Cardiac muscle cell (in vitro differentiated cells and primary cell): ENCODE measurements at places on chromosomes 13 and 19.

DNA sequence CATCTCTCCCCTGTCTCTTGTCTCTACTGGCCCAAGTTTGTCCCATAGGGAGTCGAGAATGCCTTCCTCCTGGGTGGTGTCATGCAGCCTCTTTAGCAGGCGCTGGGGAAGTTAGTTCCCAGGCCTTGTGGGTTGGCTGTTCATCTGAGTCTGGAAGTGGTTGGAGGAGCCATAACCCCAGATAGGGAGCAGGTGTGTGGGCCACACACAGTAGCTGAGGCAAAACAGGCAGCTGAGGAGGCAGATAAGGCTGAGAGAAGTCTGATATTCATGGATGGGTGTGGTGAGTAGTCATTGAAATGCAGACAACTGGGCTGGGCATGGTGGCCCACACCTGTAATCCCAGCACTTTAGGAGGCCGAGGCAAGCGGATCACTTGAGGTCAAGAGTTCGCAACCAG, 40.9 kb upstream of the KPNA3 start:
- DNase-seq = no peak

- DNase-seq = no peak
Observed at GRCh38 chr19:18804139-18804601, 13.1 kb upstream of the COMP start.

GRCh38 chr19:40691421-40692211, 1.2 kb upstream of the NUMBL start:
- DNase-seq = no peak

DNA sequence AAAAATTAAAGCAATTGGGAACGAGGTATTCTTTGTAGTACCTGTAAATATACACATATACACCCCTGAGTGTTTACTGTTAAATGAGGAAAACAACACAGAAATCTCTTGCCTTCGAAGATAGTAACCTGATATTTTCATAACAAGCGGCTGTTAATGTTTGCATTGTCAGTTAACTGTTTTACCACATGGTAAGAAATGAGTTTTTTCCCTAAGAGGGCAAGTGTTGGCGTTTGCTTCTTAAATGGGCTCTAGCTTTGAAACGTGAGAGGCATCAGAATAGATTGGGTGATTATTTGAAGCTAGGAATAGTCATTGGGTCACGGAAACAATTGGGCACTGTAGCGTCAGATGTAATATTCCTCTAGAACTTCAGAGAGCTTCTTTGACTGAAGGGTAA, 22.0 kb upstream of the UPF3A start:
- DNase-seq = no peak

DNA sequence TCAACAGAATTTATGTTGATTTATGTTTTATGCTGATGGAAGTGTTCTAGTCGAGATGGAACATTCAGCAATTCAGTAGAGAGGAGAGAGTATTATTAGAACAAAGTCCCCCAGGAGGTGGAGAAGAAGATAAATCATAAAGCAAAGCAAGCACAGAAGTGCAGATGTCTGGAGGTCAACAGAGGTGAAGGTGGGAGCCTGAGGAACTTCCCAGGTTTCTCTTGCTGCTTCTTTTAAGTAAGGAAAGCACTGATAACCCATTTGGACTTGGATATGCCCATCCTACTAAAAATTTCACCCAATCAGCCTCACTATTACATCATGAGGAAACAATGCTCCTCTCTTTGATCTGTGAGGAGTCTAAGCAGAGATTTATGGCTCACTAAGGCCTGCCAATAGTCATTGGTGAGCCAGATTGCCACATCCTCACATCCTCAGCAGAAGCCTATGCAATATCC, 98.8 kb downstream of the EPSTI1 start:
- DNase-seq = peak; percentile 60

- DNase-seq = peak; percentile 45
Observed at GRCh38 chr19:7873304-7874075, 700 bp downstream of the PRR36 start.

GRCh38 chr19:44620667-44621066, 7.3 kb downstream of the IGSF23 start:
- DNase-seq = no peak

DNA sequence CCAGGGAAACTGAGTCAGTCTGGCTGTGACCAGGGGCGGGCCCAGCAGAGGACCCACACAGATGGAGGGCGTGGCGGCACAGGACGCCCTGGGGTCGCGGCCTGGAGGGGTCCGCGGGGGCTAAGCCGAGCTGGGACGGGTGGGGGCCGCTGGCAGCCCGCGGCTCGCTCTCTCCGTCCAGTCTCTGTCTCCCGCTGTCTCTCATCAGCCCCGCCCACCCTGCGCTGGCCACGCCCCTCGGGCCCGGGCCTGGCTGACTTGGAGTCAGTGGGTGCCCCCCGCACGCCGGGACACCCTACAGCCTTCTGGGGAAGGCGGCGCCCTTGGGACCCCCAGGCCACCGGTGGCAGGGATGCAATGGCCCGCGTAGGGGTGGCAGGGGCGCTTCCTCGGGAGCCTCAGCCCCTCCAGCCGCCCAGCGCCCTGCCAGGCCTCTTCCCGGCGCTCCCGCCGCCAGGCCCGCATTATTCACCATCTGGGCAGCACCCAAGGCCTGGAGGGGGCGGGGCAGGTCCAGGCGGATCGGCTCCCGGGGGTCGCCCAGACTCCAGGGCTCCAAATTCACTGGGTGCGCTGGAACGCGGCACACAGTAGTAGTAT, at the start of gene TBXA2R:
TBXA2R (minus strand) TSS at position 186 of the 600 bp plus-strand sequence. CDS start 6,241 bp downstream, outside the sequence.
- peak; percentile 64 for DNase-seq

DNA sequence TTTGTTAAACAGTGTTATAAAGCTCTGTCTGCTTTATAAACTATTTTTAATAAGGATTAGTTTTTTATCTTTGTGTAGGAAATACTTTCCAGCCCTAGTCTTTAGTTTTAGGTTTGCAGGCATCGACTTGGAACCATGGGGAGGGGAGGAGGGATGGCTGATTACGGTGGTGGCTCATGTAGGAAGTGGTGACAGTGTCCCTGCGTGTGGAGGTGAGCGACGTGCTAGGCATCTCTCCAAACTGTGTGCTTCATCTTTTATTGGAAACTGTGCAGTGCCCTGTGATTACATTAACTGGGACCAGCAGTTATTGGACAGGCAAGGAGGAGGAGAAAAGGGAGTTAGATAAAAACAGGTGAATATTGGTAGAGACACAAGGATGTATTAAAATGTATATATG, 203.8 kb downstream of the ATP8A2 start:
- DNase-seq = no peak

DNA sequence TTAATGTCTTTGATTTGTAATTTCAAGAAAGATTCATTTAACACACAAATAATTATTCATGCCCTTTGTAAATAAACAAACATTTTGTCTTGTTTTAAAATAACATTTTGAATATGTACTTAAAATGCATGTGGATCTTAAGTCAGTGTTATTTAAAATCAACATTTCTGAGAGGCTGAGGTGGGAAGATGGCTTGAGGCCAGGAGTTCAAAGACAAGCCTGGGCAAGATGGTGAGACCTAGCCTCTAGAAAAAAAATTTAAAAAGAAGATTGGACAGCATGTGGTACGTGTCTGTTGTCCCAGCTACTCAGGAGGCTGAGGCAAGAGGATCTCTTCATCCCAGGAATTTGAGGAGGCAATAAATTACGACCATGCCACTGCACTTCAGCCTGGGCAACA, 1268.2 kb downstream of the SLITRK1 start:
- no peak for DNase-seq

DNA sequence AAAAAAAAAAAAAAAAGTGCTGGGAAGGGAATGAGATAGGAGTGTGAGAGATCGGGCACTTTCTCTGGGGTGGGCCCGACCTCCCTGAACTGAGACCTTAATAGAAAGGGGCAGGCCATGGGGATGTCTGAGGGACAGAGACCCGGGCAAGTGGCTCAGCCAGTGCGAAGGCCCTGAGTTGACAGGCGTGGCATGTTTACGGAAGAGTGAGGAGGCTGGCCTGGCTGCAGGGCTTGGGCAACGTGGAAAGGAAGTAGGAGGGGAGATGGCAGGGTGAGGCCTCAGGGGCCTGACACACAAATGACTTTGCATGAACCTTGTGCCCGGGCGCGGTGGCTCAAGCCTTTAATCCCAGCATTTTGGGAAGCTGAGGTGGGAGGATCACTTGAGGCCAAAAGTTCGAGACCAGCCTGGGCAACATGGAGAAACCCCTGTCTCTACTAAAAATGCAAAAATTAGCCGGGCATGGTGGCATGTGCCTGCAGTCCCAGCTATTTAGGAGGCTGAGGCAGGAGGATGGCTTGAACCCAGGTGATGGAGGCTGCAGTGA, 13.9 kb downstream of the FCHO1 start:
- no peak for DNase-seq

DNA sequence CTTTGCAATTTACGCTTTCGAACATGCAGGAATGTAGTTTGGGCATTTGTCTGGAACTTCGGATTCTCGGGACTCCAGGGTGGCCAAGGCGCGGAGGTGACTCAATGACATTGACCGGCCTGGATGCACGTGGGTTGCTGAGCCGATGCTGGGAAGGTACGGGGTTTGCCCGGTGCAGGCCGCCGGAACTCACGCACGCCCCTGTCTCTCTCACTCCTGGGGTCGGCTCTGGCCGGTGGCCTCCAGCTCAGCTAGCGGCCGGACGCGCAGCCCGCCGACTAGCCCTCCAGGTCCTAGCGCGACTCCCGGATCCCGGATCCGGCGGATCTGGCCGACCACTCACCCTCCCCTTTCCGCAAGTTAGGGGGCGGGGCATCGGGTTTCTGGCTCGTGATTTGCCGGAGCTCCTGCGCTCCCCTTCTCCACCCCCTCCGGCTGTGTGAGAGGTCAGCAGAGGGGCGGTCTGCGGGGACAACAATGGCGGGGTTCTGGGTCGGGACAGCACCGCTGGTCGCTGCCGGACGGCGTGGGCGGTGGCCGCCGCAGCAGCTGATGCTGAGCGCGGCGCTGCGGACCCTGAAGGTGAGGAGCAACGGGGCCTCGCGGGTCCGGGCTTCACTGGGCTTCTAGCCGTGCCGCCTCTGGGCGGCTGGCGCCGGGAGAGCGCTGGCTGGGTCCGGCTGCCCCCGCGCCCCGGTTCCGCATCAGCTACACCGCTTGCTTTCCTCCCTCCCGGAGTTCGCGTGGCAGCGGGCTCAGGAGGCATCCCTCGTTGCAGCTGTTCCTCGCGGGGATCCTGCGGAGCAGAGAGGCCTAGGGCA, at the start of gene PCCA:
PCCA (plus strand) TSS at position 450 of the 821 bp plus-strand sequence; CDS start at position 478, 28 bp downstream.
- DNase-seq = peak; percentile 95

DNA sequence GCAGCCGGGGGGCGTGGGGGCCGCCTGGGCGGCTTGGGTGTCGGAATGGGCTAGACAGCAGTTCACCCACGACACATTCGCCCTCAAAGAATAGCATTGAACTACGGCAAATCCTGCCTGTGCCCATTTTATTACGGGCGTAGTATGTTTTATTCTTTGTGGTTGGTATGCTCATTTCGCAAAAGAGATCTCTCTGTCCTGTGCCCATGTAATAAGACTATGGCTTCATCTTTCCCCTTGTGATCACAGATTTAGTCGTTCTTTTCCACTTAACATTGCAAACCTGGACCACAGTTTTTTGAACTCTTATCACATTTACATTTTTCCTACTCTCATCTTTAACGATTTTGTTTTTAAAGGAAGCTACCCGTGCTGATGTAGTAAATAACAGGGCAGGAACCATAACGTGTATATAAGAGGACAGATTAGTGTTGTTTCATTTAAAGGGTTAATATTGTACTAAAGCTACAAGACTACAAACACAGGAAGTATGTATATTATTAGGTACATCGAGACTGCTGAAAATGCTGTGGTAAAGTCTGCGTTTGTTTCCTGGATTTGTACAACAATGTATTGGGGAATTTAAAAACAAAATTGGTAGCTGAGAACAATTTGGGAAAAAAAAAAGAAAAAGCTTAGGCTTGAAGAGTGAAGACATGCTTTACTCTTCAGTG, 3.2 kb upstream of the MYCBP2 start:
- DNase-seq = no peak

DNA sequence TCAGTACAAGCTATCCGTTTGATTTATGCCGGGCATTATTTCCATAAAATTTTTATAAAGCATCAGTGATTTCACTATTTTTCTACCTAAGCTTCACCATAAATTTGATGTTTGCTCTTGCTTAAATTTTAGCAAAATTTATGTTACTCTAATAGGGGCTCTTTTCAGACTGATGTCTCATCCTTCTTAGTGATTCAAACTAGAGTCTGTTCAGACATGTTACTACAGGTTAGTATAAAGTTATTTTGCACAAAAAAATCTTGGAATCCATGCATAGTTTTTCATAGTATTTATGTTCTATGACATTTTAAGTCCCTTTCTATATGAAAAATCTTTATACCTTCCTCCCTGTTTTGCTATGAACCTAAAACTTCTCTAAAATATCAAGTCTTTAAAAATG, 1151.9 kb downstream of the SLITRK5 start:
- no peak for DNase-seq

GRCh38 chr13:41268764-41269163, 5.4 kb upstream of the MTRF1 start:
- DNase-seq = peak; percentile 14

GRCh38 chr19:40831502-40832430, 18.5 kb downstream of the CYP2A6 start:
- DNase-seq = no peak
